Kidney glomerular epithelial cell (primary cell): ENCODE measurements at places on chromosomes 2 and 18.

GRCh38 chr2:127093648-127094210 lies 13.2 kb downstream of the BIN1 start:
- no peak for DNase-seq

DNA sequence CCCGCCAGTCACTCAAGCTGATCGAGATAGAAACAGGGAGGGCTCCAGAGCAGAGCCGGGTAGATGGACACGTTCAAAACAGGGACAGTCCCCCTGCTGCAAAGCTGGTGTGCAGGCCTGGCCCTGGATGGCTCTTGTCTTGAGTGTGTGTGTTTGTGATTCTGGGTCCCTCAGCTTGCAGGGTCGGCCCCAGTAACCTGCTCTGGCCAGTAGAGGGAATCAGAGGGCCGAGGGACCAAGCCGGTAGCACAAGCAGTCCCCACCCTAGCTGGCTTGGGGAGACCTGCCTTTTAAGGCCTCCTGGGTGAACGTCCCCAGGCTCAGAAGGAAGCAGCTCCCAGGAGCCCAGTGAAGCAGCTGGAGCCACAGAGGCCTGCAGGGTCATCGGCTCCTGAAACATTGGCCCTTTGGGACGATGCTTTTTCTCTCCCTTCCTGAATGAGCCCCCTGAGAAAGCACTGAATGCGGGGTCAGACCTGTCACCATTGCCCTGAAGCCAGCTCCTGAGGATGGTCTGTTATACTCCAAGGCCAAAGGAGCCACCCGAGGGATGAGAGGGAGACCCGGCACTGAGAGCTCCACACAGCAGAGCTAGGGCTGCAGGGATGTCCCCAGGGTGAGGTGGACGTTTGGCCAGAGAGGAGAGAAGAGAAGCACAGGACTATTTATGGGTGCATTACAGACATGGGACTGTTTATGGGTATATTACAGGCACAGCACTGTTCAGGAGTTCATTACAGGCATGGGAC lies 15.4 kb upstream of the MLPH start:
- no peak for DNase-seq

DNA sequence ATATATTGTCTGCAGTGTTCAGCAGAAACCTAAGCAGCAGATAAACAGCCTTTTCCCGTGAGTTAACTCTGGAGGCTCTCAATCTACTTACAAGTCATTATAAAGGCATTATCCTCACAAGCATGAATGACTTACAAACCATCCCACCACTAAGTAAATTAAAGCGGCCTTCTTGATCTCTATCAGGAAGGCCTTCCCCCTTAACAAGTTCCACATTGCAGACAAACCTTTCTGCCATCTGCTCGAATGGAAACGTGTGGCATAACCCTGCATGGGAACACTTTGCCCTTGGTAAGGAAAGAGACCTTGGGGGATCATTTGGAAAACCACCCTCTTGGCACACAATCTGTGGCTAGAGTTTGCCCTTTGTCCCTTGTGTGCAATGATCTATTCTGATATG lies 199.5 kb downstream of the OSR1 start:
- DNase-seq: no peak

DNA sequence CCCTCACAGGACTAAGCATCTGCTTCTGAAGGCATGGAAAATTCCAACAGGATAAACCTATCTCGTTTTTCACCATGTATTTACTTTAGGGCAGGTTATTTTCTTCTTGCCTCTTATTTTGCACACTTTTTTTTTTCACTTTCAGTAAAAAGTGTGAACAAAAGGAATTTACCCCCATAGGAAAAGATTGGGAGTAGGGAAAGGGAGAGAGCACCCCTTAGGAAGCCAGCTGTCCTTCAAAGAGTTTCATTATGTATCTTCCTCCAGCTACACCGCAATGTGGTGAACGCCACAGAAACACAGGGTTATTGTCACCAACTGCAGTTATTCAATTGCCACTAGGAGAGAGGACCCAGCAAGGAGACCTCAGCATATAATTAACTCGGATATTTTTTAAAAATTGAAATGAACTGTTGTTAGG lies 286.2 kb upstream of the VRK2 start:
- DNase-seq: no peak

- no peak for DNase-seq
Measured at GRCh38 chr2:96233880-96234316, 25.3 kb upstream of the STARD7 start.

DNA sequence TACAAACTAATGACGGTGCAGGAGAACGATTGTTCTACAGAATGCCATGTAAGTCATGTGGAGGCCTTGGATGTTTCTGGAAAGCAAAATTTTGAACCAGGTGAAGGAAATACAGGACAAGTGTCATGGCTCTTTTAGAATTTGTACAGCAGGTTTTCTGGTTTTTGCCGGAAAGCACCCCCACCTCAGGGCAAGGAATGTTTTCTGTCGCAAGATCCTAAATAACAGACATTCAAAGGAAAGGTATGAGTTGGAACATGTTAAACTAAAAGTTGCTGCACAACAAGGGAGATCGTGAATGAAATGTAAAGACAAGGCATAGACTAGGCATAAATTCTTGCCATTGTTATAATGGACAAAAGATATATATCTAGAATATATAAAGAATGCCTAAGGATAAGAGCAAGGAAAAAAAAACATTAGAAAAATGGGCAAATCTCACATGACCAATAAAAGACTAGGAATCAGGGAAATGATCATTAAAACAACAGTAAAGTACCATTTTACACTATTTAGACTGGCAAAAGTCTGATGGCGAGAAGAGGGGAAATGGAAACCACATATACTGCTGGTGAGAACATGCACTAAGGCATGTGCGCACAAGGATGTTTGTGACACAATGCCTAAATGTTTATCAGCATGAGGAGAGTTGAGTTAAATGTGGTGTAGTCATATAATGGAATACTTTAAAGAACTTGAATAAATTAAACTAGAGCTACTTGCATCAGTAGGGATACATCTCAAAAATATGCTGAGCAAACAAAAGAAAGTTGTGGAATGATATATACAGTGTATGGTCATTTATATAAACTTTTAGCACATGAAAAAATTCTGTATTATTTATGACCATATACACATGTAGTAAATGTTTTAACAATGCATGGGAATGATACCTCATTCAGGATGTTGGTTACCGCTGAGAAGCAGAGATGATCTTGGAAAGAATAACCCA lies 127.0 kb downstream of the EML6 start:
- DNase-seq: no peak

DNA sequence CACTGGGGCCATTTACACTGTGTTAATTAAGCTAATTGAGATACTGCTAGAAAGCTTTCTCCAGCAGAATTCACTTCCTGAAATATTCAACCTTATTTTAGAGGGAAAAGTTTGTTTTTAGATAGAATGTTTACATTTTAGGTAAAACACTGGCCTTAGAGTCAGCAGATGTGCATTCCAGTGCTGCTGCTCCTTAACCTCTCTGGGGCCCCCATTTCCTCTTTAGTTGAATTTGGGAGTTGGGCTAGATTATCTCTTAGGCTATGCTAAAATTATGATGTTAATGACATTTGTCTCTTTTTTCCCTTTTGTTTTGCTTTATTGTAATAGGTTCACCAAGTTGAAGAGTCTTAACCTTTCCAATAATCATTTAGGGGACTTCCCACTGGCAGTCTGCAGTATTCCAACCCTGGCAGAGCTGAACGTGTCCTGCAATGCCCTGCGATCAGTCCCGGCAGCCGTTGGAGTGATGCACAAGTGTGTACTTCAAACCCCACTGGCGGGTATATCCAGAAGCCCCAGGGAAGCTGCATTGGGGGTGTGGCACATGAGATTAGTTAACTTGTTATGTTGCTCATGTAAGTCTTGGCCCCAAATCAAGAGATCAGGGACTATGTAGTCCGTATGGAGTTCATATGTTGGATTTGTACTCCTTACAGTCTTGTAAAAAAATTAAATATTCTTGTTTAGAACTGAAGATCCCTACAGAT lies 179.5 kb downstream of the PHLPP1 start:
- no peak for DNase-seq

- DNase-seq: no peak
Measured at GRCh38 chr2:60411295-60411694, 142.2 kb downstream of the BCL11A start.

- DNase-seq: no peak
Measured at GRCh38 chr18:59428018-59428417, 69.0 kb upstream of the LMAN1 start.

DNA sequence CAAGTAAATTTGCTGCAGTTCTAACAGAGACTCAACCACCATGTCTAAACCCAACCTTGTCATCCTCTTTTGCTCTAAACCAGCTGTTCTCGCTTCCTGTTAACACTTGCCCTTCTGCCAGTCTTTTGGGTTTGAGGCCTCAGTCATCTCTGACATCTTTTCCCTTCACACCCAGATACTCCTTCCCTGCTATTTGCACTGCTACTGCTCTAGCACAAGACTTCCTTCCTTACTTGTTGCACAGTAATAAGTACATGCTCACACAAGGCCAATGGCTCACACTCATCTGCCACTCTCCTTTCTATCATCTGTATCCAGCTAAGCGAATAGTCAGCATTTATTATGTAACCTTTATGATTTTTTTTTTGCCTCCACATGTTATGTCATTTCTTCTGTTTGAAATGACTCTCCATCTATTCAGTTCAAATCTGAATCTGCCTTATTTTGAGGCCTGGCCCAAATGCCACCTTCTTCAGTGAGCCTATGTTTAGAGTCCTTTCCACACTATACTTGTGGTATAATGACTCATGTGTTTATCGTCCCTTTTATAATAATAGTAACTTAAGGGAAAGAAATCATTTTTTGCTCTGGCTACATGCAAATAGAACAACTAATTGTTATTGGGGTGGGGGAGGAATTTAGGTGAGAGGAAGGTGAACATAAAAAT lies 22.5 kb upstream of the CDKL4 start:
- DNase-seq: no peak

DNA sequence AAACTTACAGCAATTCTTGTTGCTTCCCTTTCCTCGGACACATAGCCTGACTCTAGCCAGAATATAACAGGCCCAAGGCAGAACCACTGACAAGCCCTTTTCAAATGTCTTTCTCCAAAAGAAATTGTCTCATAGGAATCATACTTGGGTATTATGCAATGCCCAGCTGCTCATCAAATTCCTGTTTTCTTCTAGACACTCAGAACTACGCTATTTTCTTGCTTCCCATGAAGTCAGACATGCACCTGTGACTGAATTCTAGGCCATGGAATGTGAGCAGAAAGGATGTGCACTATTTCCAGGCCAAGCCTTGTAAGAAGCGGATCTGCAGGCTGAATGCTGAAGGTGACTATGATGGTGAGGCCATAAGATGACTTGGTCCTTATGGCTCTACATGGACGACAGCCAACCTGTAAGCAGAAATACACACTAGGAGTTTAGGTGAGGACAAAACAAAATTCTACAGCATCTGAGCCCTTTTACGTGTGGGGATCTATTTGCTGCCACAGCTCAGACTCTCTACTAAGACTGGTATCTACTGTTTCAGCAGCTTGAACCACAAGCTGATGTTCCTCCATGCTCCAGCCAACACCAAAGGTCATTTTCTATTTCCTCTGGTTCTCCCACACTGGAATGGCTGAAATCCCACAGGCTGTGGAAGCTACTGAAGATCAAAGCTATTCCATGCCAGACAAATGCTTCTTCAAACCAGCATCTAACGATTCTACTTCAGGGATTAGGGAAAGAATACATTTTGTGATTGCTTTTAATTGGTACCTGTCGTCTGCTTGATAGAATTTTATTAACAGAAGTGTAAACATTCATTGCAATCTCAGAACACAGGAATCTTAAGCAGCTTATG lies 378.7 kb downstream of the RBM43 start:
- no peak for DNase-seq

DNA sequence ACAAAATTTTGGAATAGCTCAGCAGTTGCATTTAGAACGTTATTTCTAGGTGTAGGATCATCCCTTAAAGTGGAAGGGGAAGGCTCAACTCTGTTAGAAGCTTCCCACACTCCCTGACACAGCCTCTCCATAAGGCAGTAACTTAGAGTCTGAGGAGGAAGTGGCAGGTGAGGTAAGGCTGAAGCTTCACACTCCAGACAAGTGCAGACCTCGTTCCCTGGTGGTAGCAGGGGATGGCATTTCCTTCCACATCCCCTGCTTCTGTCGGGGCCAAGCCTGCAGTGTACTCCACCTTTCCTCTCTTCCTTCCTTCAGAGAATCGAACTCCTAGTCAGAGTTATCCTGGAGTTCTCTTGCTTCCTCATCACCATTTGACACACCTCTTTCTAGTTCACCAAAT lies 224.7 kb downstream of the CYRIA start:
- no peak for DNase-seq

DNA sequence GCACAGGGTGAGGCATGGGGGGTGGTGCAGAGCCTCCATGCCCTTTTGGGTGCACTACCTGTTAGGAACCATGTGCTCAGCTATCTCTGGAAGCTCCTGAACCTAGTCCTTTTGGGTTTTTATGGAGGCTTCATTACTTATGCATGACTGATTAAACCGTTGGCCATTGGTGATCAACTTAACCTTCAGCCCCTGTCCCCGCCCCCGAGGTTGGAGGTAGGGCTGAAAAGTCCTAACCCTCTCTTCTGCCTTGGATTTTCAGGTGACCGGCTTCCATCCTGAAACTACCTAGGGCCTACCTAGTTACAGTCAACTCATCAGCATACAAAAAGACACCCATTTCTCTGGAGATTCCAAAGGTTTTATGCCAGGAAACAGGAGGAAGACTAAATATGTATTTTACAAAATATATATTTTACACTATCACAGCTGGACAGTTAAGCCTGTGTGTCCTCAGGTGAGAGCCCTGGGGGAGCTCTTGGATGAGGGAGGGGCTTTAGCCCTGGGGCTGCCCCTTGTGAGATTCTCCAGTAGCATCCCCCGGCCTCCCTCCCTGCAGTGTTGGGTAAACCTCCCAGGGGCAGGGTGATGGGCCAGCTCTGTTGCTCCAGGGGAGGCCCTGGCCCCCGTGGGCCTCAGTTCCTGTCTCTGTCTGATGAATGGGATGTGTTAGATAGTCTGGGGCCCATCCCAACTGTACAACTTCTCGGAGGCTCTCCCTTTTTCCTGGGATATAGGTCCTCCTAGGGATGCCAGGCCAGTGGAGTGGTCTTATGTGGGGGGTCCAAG lies 24.1 kb downstream of the GLI2 start:
- DNase-seq: no peak

- DNase-seq: no peak
Measured at GRCh38 chr18:37550118-37550875, 15.3 kb downstream of the CELF4 start.
